ENCODE measurements at places on chromosomes 16 and 17. TPM values are rescaled to one million over a fixed set of nuclear protein-coding genes. Genes with fewer than 3 reads are reported as not detected.

The MT1H gene
- 7.2 TPM for polyA plus RNA-seq

The FAHD1 gene
- polyA plus RNA-seq = 46.7 TPM

The NHLRC4 gene
- 10.3 TPM for polyA plus RNA-seq

The CES5A gene
- not detected for polyA plus RNA-seq

The C17orf107 gene
- polyA plus RNA-seq = 2.8 TPM

Data from left renal pelvis (tissue), 4 donors.